ENCODE measurements at places on chromosomes 7 and 10. TPM values are rescaled to one million over a fixed set of nuclear protein-coding genes. Genes with fewer than 3 reads are reported as not detected.
A peak's percentile ranks its signal among the peaks of the same experiment; 100 is the strongest.

Gene ADIRF
- 2.3 TPM for total RNA-seq

Gene ADAMTS14
- under 0.01 TPM for total RNA-seq

DNA sequence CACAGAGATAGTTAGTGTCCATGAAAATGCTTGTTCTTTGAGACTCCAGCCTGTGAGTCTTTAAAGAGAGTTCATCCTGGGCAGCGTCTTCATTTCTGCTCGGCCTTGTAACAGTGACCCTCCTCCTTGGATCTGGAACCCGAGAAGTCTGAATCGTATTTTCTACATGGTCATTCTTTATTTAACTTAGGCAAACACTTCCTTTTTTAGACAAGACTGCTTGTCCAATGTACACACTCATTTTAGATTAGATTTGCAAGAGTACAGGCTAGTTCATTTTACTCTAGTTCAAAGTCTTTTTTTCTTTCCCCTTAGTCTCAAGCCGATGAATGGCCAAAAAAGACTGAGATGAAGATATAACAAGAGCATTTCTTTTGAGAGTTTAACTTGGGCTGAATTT lies 133.5 kb downstream of the CHN2 start:
- DNase-seq = no peak

DNA sequence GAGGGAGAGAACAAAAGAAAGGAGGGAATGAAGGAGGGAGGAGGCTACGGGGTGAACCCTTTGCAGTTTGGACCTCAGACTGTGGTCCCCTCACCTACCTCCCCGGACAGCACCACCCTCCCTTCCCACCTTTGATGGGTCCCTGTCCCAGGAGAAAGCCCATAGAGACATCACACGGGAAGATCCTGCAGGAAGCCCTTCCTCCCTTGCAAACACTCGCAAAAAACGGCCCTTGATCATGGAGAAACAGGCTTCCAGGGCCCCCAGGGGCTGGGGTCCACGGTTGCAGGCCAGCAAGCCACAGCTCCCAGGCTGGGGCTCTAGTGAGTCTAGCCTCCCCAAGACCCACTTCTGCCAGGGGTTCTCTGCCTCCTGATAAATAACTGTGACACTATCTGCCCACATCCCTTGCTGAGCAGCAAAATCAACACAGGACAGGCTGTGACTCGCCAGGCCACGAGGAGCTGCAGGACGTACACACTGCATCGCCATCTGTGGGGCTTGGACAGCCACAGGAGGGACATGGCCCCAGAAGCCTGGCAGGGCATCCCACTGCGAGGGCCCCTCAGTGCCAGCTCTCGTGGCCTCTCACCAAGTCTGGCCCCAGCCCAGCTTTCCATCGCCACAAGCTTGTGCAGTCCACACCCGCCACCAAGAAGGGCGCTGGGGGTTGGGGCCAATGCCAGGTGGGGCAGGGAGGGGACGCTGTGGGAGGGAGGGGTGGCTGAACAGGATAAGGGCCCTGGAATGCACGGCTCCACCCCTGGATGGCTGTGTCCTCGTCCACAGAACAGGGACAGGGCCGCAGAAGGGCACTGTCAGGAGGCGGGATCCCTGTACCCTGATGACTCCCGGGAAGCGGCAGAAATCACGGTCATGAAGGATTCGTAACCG lies 34.2 kb downstream of the PDGFA start:
- peak; percentile 26 for DNase-seq

DNA sequence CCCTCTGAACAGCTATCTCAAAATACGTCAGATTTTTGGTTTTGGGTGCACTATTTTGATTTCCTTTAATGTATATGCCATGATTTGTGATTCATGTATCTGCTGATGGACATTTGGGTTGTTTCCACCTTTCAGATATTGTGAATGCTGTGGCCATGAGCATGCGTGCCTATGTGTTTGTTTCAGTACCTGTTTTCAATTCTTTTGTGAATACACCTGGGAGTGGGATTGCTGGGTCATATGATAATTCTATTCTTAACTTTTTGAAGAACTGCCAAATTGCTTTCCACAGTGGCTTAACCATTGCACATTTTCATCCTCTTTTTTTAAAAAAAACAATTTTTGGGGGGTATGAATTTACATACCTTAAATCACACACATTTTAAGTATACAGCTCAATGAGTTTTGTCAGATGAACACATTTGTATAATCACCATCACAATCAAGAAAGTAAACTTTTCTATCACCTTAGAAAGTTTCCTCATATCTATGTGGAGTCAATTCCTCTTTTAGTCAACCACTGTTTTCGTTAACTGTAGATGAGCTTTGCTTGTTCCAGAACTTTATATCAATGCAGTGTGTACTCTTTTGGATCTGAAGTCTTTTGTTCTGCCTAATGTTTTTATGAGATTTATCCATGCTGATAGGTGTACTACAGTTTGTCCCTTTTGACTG lies 36.9 kb downstream of the CYP26A1 start:
- no peak for DNase-seq

Gene JCAD
- total RNA-seq = 18.9 TPM

GRCh38 chr10:47402641-47403301 lies 18.7 kb upstream of the ZNF488 start:
- DNase-seq = peak; percentile 88

GRCh38 chr7:32093415-32094408 lies 23.5 kb upstream of the PDE1C start:
- DNase-seq = peak; percentile 82

DNA sequence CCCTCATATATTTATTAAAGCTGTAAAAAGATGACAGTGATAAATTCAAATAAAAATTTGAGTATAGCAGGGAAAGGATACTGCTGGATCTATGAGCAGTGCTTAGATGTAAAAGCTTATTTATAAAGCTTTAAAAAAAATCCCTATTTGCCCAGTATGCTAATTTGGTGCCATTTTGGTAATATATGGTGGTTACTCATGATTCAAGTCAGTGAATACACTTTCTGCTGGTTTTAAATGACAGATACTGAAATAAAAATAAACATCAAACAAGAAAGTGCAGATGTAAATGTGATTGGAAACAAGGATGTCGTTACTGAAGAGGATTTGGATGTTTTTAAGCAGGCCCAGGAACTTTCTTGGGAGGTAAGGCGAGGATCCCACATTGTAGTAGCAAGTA lies 134.4 kb upstream of the SAMD8 start:
- no peak for DNase-seq

GRCh38 chr7:124420367-124420766 lies 345.2 kb downstream of the GPR37 start:
- DNase-seq = no peak

Data from IMR-90 (cell line).